ENCODE measurements at places on chromosomes 2 and 18.

GRCh38 chr2:28391564-28392296 is 928 bp upstream of the FOSL2 start:
- DNase-seq, result peak; percentile 27

DNA sequence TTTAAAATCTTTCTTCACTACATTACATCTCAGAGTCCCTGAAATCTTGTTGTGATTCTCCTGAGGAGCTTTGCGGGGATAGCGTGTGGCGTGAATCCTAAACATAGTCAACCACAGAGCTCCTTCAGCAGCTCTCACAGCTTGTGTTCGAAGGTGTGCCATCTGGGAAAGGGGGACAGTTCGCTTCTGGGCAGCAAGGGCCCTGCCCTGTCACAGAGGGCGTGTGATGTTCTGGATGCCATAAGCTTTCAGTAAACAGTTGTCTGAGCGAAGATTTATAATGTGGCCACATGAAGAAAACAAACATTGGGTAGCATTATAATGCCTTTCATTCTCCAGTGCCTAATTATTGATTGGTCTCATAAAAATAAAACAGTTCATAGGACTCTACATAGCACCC is 172.5 kb downstream of the MYO1B start:
- DNase-seq, result no peak

DNA sequence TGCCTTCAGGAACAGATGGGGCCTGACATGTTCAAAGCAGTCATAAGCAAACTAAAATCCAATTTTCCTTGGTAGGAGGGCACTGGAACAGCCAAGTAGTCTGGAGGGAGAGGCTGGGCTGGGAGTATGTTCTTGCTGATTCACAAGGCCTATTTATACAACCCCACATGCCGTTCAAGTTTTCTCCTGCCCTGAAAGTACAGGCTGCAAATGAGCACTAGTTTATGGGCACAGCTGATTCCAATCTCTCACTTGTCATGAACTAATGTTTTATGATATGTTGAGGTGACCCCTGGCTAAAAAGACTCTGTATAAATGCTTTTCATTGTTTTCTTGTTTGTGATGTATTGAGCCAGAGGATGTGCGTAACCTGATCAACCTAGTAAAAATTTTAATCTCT is 183.4 kb upstream of the SRD5A2 start:
- DNase-seq, result no peak

DNA sequence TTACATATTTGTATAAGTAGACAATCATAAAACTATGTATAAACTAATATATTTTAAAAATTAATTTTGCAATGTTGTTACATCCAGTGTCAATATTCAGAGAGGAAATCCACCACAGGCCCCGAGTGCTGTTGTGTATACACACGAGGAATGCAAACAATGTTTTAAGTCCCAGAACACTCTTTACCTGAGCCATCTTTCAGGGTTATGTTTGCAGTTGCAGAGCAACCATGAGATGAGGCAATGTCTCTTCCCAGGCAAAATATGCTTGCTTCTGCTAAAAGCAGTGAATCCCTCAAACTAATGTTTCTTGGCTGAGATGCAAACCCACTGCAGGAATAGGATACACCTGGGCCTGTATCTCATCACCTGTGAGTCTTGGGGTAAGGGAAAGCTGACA is 91.3 kb downstream of the ASXL2 start:
- no peak for DNase-seq

DNA sequence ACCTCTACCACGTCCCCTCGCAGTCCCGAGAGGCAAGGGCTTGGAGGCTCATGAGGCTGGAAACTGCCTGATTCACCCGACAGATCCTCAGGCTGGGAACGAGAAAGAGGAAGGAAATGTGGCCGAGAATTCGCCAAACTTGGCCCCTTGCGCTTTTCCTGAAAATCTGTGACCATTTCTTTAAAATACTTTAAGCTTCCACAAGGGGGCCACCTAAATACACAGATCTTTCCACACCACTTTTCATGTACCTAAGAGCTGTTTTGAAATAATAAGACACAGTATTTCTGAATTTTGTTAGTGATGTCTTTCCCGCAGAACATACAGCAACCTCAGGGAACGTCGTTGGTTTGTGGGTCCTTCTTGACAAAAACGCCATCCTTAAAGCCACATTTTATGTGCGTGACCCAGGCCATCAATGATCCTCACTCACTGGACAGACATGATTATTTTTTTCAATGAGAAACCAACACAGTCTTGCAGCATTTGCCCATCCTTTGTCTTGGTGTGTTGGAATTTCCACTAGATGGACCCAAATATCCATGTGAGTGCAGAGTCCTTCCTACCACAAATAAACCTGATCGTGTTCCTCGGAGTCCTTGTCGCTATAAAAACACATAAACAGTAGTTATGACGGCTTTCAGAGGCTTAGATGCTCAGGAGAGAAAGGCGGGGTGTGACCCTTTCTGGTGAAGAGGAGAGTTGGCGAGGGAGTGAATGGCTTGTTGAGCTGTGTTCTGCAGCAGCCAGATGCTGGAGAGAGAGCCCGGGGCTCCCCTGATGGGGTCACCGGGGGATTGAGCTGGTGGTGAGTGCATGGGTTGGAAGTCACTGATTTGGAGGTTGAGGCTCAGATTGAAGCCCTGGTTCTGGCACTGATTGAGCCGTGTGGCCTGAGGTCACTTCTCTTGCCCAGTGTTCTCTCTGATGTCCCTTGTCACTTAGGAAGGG is 25.0 kb downstream of the DCDC2C start:
- DNase-seq, result no peak

- DNase-seq, result no peak
Observed at GRCh38 chr2:37414470-37414949, 70.1 kb downstream of the QPCT start.

- DNase-seq, result no peak
Observed at GRCh38 chr2:11514081-11514730, 19.6 kb upstream of the GREB1 start.

GRCh38 chr2:64214281-64215115 is 70.3 kb upstream of the PELI1 start:
- DNase-seq, result no peak

DNA sequence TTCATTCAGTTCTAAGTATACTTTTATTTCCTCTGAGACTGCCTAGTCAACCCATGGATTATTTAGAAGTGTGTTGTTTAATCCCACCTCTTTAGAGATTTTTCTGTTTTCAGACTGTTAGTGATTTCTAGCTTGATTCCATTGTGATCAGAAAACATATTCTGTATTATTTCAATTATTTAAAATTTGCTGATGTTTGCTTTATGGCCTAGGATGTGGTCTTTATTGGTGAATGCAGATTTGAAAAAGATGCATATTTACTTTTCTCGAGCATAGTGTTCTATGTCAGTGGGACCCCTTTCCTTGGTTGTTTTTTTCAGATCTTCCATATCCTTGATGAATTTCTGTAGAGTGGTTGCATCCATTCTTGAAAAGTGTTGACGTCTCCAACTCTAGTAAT is 487.2 kb upstream of the HS6ST1 start:
- no peak for DNase-seq

DNA sequence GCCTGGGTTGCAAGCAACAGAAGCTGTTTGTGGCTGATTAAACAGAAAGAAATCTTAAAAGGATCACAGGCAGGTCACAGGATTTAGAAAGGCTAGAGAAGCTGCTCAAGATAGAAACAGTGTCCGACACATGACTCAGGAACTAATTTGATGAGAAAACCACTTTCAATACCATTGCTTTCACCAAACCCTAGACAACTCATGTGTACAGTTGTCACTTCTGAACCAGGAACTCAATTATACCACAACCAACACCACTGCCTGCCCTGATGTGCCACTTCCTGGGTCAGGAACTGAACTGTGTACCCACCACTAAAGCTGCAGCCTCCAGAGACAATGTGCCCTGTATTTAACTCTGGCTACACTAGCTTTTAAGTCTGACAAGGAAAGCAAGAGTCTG is 56.0 kb downstream of the TMEM247 start:
- no peak for DNase-seq

DNA sequence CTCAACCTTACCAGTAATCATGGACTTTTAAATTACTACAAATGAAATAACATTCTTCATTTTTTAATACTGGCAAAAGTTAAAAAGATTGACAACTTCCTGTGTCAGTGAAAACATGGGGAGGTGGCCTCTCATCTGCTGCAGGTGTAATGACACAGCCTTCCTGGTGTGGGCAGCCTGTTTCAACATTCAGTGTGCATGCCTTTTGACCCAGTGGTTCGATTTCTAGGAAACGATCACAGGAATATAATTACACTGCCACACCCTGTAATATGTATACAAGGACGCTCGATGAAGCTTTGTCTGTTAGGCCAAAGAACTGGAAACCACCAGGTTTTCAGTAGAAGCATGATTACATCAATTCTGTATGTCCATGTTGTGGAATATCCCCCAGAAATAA is 68.7 kb downstream of the MTHFD2 start:
- no peak for DNase-seq

GRCh38 chr2:145404690-145405089 is 884.8 kb upstream of the ZEB2 start:
- DNase-seq, result no peak

DNA sequence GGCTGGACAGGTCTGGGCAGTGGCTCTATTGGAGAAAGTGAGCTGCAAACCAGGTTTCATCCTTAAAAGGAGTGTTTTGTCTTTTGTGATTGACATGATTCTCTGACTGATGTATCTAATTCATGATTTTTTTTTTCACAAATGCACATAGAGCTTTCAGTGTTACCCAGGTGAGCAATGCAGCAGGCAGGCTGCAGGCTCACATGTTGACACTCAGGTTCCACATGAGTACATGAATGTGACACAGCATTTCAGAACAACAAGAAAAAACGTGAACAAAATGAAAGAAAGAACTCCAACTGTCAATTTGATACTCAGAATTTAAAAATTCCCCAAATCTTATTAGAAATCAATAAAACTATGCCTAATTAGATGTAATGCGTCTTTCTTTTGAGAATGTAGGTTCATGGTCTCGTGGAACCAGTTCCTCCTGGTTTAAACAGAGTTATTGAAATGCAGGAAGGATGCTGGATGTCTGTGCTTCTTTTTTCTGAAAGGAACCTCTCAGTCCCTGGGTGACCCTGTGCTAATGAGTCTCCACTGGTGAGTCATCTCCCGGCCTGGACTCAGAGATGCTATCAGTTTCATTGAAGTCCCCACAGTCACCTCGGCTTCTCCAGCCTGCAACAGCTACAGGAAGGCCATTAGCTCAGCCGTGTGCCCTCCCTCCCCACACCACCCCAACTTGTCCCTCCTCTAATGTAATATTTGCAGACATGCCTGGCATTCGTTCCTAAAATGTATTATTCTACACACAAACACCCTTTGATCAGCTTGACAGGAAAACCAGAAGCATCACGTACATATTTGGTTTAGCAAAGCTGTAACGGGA is 430.4 kb downstream of the LPIN1 start:
- DNase-seq, result no peak

DNA sequence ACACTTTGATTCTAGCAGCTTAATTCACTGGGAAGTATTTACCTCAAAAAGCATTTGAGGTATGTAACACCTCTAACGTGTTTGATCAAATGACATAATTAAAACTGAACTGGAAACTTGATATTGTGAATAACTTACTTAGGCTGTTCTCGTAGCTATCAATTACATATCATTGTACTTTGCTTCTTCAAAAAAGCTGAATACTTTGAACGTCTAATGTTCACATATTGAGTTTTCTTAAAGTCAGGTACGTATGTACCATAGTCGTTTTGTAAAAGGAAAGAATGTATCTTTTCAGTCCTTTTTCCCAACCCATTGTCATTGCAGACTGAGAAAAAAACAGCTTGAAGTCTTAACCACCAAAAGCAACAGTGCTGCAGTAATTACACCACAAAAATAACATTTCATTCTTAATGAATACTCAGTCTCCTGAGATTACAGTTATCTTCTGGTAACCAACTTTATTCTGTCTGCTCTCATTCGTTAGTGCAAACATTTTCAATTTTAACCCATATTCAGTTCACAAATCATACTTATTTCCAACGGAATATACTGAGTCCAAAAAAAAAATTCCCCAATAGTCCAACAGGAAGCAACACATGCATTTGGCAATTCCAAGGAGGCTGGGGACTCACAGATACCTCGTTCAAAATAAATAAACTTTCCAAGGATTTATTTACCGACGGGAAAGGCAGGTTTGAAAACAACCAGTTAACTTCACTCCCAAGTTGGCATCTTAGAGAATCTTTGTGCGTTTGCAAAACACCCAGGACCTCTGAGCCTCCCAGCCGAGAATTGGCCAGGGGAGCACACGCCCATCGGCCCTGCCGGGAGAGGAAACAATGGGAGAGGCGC is 1.1 kb downstream of the CHN1 start:
- DNase-seq, result no peak
